Astrocyte (in vitro differentiated cells and primary cell): ENCODE measurements at places on chromosomes 2 and 18.

- no peak for DNase-seq
Measured at GRCh38 chr2:15385184-15385583, 175.9 kb downstream of the NBAS start.

- DNase-seq = no peak
Measured at GRCh38 chr2:64383016-64383591, 70.9 kb upstream of the LGALSL start.

DNA sequence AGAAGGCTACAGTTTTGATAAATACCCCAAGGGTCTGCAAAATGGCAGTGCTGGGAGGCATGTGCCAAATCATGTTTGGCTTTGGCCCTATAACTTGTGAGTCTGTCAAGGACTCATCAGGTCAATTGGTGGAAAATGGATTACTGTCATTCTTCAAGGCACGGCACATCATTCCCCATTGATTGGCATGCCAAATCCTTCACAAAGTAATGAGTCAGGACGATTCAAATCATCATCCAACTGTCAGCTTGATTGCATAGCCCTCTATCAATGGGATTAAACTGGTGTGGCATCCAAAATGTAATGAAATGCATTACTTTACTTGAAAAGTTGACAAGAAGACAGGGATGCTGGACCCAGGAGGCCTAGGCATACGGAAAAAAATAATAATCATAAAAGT lies 441.6 kb upstream of the PIK3C3 start:
- no peak for DNase-seq

- DNase-seq = no peak
Measured at GRCh38 chr18:52163478-52163877, 176.5 kb upstream of the DCC start.

DNA sequence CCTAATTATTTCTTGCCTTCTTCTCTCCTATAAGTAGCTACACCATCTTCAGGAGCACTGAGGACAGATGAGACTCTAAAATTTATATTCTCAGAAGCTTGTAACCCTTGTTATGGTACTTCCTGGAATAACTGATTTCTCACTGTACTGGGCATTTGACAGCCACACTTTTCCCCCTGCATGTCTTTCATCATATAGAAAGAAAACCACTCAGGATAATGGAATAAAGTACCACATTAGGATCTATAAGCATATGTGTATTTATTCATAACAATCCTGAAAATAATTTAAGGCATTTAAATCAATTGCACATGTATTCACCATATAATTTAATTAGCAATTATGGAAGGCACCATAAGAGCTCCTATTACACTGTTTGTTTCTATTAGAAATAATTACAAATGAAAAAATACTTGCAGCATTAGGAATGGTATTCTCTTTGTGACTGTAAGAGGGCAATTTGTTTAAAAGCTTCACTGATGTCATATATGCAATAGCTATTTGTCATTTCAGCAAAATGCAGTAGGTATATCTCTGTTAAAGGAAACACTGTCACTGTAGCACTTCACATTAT lies 216.9 kb upstream of the FSHR start:
- DNase-seq = no peak

- DNase-seq = peak; percentile 2
Measured at GRCh38 chr2:207930747-207931146, 94.6 kb downstream of the PLEKHM3 start.

DNA sequence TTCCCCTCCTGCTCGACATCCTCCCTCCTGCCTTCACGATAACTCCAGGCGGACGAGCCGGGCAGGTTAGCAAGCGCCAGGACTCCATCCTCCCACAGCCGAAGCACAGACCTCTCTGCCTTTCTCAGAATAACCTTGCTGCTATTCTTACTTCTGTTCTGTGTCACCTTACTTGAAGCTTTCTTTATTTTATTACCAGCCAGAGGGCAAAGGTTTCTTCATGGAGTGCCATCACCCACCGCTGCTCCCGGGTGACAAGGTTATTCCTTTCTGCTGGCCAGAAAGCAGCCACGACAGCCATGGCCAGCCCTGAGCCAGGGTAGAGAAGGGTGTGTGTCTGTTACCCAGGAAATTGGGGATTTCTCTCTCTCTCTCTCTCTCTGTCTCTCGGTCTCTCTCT lies 227.1 kb downstream of the ANAPC1 start:
- no peak for DNase-seq
